ENCODE measurements at places on chromosomes 7 and 10.

- no peak for DNase-seq
Measured at GRCh38 chr10:28993861-28994260, 295.0 kb upstream of the LYZL1 start.

DNA sequence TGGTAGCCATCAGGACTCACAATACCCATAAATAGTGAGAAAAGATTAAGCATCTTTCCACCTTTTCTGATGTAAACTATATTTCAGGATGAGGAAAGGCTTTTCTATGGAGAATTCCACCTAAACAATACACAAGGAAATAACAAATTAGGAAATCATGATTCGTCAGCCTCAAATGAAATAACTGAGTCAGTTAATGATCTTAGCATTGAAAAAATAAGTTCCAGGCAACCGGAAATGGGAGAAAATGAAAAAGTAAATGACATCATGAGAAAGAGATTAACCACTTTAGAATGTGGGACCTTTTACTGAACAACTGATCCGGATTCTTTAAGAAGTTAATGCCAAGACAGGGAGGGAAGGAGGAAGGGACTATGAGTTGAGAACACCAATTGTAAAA, 742.3 kb downstream of the TNS3 start:
- no peak for DNase-seq

DNA sequence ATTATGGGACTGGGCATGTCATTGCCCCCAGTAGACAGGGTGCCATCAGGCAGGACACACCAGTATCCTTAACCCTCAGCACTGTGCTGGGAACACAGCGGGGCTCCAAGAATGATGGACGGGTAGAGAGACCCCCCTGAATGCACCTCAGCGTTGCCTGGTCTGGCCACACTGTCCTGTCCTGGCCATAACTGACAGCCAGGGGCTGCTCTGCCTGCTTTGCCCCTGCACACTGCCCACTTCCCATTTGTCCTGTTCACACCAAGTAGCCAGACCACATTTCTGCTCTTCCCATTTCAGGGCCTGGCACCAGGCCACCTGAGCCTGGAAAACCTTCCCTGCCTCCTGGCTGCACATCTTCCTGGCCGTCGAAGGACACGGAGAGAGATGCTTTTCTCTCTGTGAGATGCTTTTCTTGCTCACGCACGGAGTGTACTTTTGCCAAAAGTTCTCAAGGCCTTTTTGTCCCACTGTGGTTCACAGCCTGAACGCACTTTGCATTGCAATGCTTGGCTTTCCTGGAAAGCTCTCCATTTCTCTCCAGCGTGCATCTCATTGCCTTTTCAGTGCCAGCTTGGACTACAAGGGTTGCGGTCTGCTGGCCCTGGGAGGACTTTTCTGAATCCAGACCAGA, 131.0 kb upstream of the EEPD1 start:
- DNase-seq: no peak

GRCh38 chr7:34567906-34568305, 90.1 kb upstream of the NPSR1 start:
- no peak for DNase-seq

GRCh38 chr7:127207806-127208205, 44.9 kb downstream of the GRM8 start:
- no peak for DNase-seq

- DNase-seq: no peak
Measured at GRCh38 chr7:30658479-30659074, 23.7 kb downstream of the CRHR2 start.

- no peak for DNase-seq
Measured at GRCh38 chr7:93407239-93407638, 167.3 kb downstream of the CALCR start.

GRCh38 chr7:46755120-46756034, 826.5 kb downstream of the TNS3 start:
- DNase-seq: no peak

DNA sequence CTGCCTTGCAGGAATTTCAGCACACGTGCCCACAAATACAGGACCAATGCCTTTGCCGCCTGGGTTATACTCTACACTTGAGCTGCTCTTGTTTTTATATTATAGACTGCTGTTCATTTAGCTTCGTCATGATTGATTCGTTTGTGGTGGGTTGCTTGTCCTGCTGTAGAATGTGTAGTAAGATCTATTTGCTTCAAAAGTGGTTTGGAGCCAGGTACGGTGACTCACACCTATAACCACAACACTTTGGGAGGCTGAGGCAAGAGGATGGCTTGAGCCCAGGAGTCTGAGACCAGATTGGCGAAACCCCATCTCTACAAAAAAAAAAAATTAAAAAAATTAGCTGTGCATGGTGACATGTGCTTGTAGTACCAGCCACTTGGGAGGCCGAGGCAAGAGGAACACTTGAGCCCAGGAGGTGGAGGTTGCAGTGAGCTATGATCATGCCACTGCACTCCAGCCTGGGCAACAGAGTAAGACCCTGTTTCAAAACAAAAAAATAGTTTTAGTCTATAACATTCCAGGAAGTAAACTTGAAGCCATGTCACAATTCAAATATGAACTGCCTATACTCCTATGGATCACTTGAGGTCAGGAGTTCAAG, 9.0 kb upstream of the RHBDD2 start:
- no peak for DNase-seq

DNA sequence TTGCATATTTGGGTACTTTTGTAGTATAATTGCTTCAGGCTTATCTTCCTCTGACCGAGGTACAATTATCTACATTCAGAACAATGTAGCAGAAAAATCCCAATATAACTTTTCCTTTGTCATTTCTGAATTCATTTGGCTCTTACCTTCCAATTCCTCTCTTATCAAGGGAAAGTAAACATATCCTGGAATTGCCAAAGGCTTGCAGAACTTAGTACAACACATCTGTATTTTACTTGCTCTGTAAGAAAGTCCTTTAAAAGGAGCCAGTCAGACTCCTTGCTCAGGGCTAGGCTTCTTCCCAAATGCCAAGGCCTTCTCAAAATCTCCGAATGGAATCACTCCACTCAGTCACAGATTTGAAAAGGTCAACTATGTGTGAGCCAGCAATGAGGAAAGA, 43.3 kb upstream of the ABCB4 start:
- DNase-seq: no peak

DNA sequence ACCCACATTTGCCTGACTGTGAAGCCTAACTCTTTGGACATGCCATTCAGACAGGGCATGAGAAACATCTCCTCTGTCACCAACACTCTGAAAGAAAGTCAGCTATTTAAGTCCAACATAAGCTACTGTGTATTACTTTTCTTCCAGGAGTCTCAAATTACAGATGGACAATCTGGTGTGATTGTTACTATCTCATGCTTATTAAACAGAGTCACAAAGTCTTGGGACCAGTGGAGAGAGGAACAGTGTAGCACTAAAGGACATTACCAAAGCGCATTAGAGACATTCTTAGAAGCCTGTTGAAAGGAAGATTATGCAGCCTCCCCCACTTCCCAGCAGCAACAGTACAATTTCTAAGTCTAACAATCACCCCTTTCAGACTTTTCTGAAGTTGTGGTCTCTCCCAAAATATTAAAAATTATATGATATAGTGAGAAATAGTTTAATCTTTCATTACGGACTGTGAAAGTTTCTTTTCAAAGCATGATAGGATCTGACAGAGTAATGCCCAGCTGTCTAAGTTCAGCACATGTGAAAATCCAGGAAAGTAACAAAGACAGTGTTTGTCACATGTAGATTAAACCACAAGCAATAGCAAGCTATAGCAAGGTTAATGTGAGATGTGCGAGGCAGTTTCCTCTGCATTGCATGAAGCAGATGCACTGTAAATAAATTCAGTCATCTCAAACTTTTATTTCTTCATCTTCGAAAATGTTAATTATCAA, 280.9 kb upstream of the FZD8 start:
- no peak for DNase-seq

- no peak for DNase-seq
Measured at GRCh38 chr10:130335336-130335735, 199.1 kb downstream of the GLRX3 start.

GRCh38 chr10:91709394-91709798, 76.5 kb upstream of the PPP1R3C start:
- no peak for DNase-seq

DNA sequence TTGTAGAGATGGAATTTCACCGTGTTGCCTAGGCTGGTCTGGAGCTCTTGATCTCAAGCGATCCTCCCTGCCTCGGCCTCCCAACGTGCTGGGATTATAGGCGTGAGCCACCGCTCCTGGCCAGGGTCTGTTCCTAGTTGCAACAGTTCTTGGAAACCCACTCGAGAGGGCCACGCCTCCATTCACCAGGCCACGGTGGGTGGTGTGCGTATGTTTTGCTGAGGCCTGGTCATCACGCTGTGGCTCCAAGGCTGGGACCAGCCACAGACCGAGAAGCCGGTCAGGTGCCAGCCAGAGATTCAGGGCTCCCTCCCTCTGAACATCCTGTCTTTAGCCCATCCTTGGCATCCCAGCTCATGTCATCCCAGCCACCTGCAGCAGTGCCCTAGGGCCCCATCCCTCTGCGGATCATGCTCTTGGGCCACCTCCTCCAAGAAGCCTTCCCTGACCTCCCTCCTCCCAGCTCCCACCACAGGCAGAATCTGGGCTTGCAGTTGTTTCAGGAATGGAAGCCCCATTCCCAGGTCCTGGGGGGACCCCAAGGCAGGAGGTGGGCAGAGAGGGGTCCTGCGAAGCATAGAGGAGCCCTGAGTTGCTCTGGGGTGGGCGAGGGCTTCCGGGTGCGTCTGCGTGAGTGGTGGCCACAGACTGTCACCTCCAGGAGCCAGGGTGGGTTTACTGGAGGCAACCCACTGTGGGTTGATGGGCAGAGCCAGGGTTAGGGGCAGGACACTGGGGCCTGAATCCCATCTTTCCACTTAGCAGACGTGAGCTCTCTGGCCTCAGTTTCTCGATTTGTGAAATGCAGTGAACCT, 5.2 kb downstream of the LAT2 start:
- DNase-seq: no peak

DNA sequence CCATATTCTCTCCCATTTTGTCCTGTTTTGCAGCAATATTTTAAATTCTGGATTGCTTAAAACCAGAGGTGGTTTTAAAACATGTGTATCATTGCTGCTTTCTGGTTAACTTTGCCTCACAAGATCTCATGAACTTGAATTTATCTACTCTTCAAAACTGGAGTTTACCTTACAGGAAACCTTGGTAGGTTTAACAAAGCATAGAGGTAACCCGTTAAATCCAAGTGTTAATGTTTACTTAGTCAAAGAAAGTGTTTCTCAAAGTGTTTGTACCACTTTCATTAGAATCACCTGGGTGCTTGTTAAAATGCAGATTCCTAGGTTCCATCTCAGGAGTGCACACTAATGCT, 44.0 kb upstream of the VDAC2 start:
- no peak for DNase-seq

DNA sequence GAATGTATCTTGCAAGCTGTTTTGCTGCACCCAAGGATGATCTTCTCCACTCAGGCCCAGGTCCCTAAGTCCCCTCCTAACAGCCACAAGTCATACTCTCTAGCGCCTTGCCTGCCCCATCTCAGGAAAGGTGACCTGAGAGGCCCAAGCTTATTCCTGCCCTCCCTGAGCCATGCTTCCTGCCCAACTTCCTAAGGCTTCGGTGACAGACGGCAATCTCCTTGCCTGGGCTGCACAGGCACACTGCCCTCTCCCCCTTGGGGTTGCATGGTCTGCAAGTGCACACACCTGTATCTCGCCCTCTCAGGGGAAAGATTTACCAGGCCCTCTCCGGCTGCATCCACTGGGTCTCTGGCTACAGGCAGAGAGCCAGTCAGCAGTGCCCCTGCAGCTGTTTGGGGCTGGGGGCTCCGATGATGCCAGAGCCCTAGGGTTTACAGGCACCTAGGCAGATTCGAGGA, 771 bp upstream of the ADIRF start:
- DNase-seq: no peak

All from thoracic aorta (tissue), 2 donors.